ENCODE measurements at places on chromosomes 4 and X. TPM values are rescaled to one million over a fixed set of nuclear protein-coding genes. Genes with fewer than 3 reads are reported as not detected.

Gene GAGE12E
- total RNA-seq = not detected

- no peak for DNase-seq
These were observed 10.7 kb upstream of the HCCS start for GRCh38 chrX:11100281-11101035.

GRCh38 chr4:53935780-53936179 is 128.6 kb downstream of the CHIC2 start:
- DNase-seq = no peak

GRCh38 chr4:145681956-145682355 is 2.0 kb downstream of the C4orf51 start:
- DNase-seq = no peak

Gene TMEM31
- 0.19 TPM for total RNA-seq

Gene ZNF630
- total RNA-seq = 1.3 TPM

DNA sequence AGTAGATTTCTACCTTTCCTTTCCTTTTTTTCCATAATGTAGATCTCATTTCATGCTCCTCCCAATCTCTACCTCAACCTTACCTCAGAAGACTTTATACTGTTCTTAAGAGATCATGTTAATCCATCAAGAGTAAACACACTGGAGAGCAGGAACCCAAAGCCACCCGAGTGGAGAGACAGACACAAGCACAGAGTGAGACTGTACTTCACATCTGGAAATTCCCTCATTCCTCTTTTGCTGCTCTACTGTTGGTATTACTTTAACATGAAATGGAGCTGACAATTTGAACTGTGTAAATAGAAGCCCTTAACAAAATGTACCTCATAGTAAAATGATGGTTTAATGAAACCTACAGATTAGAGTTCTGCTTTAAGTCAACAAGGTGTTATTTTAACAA is 105.7 kb upstream of the RASGEF1B start:
- no peak for DNase-seq

DNA sequence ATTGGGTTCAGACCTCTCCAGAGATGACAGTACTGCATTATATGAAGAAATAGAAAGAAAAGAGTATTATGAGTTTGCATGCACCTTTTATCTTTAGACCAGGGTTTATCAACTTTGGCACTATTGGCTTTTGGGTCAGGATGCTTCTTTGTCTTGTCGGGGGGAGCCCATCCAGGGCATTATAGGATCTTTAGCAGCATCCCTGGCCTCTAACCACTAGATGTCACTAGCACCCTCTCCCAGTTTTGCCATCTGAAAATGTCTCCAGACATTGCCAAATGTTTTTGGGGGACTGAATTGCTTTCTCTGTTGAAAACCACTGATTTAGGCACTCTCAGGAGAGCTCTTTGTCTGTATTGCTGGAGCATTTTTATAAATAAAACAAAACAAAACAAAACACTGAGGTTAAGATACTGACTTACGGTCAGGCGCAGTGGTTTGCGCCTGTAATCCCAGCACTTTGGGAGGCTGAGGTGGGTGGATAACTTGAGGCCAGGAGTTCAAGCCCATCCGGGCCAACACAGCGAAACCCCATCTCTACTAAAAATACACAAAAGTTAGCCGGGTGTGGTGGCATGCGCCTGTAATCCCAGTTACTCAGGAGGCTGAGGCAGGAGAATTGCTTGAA is 23.6 kb downstream of the CA5B start:
- no peak for DNase-seq

- no peak for DNase-seq
These were observed 32.2 kb downstream of the EDNRA start for GRCh38 chr4:147513091-147513490.

GRCh38 chr4:4697584-4697983 is 155.7 kb upstream of the STX18 start:
- no peak for DNase-seq

GRCh38 chr4:11446155-11446811 is 17.6 kb upstream of the HS3ST1 start:
- no peak for DNase-seq

DNA sequence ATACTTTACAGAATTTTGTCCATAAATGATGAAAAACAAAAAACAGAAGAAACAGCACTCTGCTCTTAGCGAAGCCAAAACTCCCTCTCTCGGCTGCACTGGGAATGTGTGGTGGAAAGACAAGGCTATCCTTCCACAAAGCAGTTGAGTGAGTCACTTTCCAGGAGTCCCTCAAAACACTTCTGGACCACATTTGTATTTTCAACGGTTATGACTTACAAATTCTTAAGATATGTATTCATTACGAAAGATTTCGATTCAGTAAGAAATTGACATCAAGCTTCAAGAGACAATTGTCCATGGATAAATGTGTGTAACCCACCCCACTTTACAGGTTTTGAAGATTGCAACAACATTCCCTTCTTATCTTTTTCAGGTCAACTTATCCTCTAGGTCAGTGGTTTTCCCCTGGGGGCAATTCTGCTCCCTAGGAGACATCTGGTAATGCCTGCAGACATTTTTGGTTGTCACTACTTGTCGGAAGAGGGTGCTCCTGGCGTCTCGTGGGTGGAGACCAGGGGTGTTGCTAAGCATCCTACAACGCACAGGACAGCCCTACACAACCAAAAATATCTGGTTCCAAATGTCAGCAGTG is 66.7 kb upstream of the MTNR1A start:
- DNase-seq = no peak

Gene HTR2C
- not detected for total RNA-seq

Gene YY2
- total RNA-seq = 0.47 TPM
